ENCODE measurements at places on chromosomes 16 and 17. TPM values are rescaled to one million over a fixed set of nuclear protein-coding genes. Genes with fewer than 3 reads are reported as not detected.

Gene CCL4
- total RNA-seq, result not detected

Gene IGFALS
- total RNA-seq, result not detected

Gene PPP1R27
- 0.15 TPM for total RNA-seq

Gene QPRT
- total RNA-seq, result 107 TPM

Gene AOC3
- 2.6 TPM for total RNA-seq

Gene AGRP
- total RNA-seq, result not detected

- peak; percentile 57 for DNase-seq
These were observed 13.6 kb downstream of the CEP20 start for GRCh38 chr16:15874745-15875314.

GRCh38 chr16:81313701-81314602 lies 810 bp upstream of the GAN start:
- DNase-seq, result peak; percentile 69
